ENCODE measurements at places on chromosomes 2 and 18.

- no peak for DNase-seq
These were observed 724.7 kb downstream of the METTL4 start for GRCh38 chr18:1846640-1847039.

DNA sequence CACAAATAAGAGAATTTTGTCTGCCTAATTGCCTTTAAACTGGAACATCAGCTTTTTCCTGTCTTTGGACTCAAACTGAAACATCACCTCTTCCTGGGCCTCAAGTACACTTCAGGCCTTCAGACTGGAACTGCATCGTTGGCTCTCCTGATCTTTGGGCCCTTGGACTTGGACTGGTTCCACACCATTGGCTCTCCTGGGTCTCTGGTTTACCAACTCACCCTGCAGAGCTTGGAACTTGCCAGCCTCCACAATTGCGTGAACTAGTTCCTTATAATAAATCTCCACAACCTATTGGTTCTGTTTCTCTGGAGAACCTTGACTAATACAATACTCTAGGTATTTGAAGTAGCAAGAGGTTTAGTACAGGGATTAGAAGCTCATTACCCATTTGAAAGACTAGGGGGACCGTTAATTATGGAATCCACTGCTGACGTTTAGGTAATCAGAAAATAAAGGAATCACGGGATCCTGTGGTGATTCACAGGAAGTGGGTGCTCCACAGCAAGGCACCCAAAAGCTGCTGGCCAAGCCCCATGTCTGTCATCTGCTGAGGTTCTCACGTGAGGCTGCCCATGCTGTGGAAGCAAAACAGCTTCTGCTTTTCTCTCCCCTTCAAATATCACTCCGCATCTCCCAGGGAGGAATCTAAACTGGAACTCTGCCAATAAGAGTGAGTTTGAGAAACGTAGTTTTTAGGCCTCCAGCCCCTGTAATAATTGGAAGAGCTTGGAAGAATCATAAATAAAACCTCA lies 20.0 kb upstream of the SGPP2 start:
- DNase-seq = no peak

DNA sequence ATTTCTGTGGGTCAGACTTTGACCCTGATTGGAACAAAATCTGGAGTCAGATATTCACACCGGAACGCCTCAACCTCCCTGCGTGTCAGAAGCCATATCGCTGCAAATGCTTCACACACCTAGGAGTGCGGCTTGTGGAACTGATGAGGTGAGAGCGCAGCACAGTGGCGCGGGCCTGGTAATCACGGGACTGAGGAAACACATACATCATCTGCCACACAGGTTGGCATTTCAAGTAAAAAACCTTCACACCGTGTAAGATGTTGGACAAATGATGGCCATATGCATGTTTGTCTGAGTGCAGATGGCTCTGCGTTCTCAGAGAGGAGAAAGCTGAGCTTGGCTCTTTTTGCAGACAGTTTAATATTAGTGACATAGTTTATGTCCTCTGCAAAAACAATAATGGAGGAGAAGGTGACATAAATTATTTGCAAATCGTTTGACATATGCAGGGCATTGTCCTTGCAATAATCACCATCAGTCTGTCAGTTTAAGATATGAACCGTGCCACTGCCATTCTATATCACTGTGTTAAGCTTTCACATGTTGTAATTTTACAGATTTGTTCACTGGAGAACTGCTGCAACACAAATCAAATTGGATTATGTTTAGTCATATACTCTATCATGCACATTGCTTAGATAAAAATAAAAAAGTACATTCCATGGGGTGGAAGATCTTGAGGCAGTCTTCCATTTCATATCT lies 101.4 kb downstream of the MTX2 start:
- no peak for DNase-seq

GRCh38 chr2:217851191-217852020 lies 151.4 kb downstream of the TNS1 start:
- DNase-seq = no peak

DNA sequence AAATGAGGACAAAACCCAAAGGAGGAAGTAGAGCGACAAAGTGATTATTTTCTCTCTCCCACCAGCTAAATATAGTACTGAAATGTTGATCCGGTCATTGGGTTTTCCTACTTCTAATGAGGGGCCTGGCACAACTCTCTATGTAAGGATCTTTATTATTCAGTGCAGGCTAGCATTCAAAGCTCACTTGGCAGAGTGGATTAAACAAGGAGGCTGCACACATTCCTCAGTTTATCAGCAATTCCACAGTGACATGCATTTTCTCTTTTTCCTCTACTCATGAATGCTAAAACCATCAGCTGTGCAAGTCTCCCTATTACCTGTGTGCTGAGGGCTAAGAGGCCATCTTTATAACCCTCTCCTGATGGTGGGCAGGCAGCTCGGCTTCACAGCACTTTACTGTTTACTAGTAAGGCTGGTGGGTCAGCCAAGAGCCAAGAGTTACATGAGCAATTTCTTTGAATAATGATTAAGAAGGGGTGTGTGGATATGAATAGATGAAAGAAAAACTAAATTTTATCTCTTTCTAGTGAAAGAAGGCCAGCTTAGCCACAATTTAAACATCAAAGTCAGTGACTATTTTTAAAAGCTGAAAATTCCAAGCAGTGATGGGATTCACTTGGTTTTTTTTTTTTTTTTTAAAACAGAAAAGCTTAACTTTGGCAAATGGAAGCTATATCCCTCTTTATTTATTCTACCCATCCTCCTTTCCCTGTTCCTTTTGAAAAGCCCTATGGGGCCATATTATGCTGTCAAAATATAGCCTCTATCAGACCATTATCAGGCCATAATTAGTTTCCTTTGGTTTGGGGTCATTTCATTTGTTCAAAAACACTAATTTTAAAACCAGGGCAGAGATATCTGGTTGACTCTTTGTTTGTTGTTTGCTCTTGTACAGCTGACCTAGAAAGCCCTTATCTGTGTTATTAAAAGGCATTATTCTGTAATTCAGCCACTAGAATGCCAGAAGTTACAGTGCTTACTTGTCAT lies 111.0 kb downstream of the RBM43 start:
- no peak for DNase-seq

DNA sequence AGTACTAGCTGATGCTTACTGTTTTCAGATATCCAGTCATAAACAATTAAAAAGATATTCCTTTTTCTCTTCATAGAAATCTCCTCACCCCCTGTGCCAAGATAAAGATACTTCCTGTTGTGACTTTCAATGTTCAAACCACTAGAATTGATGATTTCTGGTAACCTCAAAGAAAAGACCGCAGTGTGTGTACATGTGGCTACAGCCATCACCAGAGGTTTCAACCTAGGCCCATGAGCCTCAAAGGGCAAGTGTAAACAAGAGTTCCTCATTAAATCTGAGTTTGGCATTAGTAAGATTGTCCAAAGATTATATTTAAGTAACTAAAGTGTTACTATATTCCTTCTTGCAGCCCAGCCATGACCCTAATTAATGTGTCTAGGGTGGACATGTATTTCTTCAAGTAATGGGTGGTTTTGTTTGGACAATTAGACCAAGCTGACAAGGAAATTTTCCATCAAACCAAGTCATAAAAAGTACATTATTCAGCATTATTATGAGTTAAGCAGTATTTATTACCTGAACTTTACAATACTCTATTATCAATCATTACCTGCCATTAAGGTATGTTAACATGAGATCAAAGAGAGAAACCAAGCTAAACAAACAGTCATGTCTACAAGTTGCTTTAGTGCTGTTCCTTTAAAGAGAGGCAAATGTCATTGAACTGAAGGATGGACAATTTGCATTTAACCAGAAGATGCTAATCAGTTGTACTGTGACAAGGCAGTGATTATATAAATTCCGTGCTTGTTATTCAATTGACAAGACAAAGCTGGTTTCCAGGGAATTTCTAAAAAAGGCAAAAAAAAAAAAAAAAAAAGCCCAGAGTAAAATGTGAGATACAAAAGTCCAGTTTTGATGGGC lies 382.7 kb downstream of the LNPK start:
- DNase-seq = no peak

DNA sequence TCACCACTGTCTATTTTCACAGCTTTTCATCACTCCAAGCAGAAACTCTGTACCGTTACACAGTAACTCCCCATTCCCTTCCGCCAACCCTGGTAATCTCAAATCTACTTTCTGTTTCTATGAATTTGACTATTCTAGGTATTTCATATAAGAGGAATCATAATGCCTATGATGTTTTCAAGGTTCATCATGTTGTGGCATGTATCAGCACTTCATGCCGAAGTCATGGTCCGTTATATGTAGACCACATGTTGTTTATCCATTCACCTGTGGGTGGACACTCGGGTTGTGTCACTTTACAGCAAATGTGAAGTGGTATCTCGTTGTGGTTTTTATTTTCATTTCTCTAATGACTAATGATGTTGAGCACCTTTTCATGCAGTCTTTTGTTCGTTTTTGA lies 21.6 kb downstream of the CPSF3 start:
- DNase-seq = no peak
